ENCODE measurements at places on chromosomes 13 and 19.

DNA sequence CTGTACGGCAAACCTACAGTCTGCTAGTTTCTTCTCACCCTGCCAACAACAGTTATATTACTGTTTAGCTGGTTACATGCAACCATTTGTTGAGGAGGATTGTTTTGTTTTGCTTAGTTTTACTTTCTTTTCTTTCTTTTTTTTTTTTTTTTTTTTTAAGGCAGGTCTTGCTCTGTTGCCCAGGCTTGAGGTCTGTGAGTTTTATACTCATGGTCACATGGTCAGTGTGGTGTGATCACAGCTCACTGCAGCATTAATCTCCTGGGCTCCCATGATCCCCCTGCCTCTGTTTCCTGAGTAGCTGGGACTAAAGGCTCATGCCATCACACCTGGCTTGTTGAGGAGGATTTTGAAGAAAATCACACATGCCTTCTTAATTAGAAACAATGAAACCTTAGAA is 505.6 kb downstream of the GPC5 start:
- no peak for DNase-seq

DNA sequence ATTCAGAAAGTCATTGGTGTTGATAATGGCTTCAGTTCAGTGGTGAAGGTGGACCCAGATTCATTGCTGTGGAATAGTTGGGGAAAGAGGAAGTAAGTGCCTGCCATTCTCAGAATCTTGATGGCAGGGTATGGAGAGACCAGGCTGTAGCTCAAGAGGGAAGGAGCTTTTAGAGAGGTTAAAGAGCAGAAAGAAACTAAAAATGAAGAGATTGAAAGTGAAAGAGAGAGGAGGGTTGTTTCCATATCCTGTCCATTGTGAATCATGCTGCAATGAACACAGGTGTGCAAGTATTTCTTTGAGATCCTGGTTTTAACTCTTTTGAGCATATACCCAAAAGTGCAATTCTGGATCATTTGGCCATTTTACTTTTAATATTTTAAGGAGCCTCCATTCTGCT is 12.5 kb downstream of the GJB6 start:
- no peak for DNase-seq

- DNase-seq, result no peak
Observed at GRCh38 chr19:48480558-48481500, 11.7 kb downstream of the CYTH2 start.

DNA sequence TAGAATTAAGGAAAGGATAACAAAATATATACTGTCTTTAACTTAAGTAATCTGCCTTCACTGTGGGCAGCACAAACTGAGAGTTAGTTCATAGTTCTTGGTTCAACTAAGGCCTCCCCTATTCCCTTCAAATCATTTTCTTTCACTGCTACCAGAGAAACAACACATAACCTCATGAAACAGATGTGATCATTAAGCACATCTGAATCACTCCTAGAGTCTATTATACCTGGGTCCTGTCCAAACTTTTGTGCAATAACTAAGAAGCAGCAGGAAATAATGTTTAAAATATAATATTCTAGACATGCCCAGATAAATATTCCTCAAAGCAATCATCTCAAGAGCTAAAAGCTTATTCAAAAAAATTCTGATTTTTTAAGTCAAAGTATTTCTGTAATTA is 62.9 kb downstream of the ZC3H13 start:
- DNase-seq, result no peak

DNA sequence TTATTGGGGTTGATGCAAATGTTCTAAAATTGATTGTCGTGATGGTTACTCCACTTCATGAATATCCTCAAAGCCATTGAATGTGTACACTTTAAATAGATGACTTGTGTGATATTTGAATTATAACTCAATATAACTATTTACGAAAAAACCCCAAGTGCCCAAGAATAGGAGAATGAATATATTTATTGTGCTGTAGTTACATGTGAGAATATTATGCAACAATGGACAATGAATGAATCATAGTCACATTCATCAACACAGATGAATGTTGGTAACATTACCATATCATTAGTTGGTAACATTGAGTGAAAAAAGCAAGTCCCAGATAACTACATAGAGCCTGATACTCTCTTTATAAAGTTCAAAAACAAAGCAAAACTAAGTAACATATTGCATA is 127.8 kb upstream of the UBL3 start:
- no peak for DNase-seq

DNA sequence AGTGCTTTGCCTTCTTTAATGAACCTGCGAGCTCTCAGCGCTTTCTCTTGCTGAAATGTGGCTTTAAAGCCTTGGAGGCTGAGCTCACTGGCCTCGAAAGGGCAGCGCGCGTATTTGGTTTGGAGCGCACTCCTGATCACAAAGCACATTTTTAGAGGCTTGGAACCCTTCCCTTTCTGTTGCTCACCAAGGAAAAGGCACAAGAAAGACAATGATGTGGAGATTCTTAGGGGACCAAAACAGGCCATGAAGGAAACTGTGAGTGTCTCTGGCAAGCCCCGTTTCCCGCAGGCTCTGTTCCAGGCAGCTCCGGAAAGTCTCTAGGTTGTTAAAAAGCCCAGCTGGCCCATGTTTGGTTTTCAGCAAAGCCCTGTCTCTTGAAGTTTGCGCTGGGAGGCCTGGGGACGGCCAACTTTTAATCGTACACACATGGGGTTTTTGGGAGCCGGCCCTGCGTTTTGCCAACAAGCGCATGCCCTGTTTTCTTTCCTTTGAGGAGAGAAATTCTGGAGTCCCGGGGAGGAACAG is 9.4 kb upstream of the SPC24 start:
- DNase-seq, result no peak

- no peak for DNase-seq
Observed at GRCh38 chr13:29494520-29494919, 101.0 kb downstream of the SLC7A1 start.

- no peak for DNase-seq
Observed at GRCh38 chr13:50809133-50810090, 34.1 kb downstream of the DLEU7 start.

DNA sequence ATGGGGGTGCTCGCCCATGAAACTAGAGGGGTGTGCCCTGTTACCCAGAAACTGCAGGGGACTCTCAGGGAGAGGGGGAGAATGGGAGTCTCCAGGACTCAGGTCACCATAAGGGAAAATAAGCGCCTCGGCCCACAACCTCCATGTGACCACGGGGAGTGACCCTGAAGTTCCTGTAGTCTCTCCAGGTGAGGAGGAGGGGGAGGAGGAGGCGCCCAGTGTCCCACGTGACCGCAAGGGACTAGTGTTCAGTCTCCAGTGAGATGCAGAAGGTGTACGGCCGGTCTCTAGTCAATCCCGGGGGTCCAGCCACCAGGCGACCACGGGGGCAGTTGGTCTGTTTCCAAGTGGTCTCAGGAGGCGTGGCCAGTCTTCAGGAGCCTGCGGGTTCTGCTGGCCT is 16.0 kb downstream of the TM6SF2 start:
- DNase-seq, result no peak

DNA sequence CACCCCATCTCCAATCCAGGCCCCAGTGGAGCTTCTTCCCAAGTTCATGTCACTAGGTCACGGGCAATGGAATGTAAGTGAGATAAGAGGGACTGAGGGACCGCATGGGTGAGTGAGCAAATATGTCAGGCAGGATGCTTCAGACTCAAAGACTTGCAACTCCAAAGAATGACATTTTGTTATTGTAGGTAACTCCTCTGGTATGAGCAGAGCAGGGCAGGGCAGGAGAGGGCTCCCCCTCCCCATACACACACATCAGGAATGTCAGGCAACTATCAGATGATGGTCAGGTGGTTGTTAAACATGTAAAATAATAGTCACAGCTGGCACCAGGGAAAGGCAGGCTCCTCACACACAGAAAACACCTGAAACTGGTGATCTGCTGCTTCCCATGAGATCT is 10.6 kb downstream of the ERVV-2 start:
- no peak for DNase-seq

DNA sequence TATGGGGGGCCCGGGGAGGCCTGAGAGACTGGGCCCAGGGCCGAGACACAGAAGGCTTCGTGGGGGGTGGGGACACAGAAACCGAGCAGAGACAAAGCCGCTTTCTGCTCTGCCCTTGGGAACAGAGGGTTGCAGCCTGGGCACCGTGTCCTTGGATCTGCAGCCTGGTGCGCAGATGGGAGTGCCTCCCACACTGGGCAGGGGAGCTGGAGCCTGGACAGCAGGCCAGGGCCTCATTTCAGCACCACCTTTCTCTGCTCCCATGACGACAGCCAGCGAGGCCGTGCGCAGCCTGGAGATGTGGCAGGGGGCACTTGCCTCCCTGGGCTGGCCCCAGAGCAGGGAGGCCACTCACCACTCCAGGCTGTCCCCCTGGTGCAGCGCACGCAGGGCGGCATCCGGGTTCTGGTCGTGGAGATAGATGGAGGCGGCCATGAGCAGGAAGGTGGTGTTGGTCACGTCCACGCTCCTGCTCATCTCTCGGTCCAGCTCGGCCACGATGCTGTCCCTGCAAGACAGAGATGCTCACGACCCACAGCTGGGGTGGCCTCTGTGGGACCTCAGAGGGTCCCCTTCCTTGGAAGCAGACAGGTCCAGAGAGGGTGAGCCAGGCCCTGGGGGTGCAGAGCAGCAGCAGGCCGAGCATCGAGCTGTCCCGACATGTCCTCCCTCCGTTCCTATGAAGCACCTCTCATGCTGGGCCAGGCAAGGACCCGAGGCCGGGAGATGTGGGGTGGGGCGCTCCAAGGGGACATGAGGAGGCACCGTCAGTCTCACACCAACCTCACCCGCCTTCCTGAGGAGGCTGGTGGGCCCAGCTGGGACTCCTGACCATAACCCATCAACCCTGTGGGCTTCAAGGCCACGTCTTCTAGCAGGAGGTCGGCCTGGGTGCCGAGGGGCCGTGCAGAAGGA is 10.9 kb upstream of the CERS1 start:
- DNase-seq, result no peak

DNA sequence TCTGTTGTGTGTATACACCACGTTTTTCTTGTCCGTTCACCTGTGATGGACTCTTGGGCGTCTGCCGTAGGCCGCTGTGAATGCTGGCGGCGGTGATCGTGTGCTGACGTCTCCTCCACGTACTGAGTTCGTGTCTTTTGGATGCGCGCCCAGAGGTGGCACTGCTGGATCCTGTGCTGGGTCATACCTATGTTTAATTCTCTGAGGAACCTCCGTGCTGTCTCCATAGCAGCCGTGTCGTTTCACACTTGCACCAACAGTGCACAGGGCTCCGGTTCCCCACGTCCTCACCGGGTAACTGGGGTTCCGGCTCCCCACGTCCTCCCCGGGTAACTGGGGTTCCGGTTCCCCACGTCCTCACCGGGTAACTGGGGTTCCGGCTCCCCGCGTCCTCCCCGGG is 56.2 kb downstream of the ATP11A start:
- DNase-seq, result no peak

DNA sequence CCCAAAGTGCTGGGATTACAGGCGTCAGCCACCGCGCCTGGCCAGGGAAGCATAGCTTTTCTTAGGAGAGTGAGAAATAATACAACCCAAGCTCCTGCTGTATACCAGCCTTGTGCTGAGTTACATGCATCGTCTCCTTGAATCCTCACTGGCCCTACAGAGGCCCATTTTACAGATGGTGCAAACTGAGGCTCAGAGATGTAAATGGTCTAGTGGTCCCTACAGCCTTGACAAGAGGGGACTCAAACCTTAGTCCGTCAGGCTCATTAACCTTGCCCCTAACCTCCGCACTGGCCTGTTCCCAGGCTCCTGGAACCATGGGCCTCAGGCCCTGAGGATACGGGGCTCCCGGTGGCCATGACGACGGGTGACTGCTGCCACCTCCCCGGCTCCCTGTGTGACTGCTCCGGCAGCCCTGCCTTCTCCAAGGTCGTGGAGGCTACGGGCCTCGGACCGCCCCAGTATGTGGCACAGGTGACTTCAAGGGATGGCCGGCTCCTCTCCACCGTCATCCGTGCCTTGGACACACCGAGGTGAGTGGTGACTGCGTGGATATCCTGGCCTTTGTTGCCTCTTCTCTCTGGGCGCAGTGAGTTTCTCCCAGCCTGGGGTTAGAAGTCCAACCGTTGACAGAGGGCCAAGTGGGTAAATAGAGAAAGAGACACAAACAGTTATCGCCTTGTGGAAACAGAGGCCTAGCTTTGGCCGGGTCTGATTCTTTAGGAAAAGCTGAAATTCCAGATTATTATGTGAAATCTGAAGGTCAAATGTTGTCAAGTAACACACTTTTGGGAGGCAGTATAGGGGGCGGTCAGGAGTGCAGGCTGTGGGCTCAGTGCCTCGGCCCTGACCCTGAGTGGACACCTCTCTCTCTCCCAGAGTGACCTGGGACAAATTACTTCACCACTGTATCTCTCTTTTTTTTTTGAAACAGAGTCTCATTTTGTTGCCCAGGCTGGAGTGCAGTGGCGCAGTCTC is 8.7 kb downstream of the MARCHF2 start:
- no peak for DNase-seq

- DNase-seq, result no peak
Observed at GRCh38 chr13:111911121-111911720, 155.7 kb upstream of the SOX1 start.

DNA sequence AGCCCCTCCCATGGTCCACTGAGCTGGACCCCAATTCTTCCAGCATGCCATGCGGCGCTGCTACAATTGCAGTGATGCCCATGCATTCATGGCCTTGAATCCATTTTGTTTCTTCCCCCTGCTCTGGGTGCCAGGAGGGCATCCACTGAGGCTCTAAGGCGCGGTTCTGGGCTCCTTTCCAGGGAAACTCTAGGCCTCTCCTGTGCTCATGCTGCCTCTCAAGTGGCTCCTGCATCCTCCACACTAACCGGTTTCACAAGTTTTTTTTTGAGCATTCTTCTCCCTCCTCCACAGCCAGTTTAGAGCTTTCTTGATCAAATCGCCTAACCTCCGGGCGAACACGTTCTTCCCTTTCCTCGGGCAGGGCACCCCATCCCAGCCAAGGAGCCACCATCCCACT is 69.1 kb upstream of the FLT1 start:
- DNase-seq, result no peak

DNA sequence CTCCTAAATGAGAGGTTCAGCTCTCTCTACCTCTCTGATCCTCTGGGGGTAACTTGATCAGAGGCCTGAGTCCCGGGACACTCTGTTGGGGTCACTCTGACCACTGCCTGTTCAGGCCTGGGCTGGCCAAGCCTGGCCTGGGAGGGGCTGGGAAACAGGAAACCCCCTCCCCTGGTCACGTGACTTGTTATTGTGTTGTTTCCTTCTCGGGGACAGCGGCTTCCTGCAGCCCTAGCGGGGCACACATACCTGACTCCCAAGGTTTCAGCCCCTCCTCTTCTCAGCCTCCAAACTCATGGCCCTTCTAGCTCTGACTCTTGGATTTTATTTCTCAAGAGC is at the start of gene USHBP1:
Gene USHBP1, minus strand, starts transcription at position 105 of the 339 bp plus-strand sequence. CDS start 446 bp downstream, outside the sequence.
- DNase-seq, result no peak

- no peak for DNase-seq
Observed at GRCh38 chr13:43102304-43102703, 78.9 kb downstream of the DNAJC15 start.

- DNase-seq, result no peak
Observed at GRCh38 chr19:3462991-3463713, 17.2 kb downstream of the SMIM24 start.
